ENCODE measurements at places on chromosomes 4 and X.

DNA sequence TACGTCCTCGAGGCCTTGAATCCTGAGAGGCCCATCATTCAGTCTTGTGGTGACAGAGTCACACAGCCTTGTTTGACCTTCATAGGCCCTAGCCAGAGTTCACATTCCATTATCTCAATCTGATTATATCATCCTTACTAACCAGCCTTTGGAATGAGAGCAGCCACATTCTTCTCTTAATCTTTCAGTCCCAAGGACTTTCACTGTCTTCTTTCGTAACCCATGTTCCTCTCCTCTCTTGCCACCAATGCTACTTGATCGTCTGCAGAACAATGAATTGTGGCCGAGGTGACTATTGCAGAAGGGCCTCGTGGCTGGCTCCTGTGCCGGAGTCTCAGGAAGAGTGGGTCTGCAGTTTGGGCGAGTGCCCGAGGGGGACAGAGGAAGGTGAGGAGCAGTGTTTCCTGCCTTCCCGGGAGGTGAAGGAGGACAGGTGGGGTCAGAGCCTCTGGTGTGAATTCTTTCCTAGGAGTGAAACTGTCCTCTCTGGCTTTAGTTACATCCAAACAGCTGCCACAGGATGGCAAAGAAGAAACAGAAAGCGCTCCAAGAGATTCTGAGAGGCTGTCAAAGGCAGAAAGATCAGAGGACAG lies 94.6 kb downstream of the LIMCH1 start:
- no peak for DNase-seq

DNA sequence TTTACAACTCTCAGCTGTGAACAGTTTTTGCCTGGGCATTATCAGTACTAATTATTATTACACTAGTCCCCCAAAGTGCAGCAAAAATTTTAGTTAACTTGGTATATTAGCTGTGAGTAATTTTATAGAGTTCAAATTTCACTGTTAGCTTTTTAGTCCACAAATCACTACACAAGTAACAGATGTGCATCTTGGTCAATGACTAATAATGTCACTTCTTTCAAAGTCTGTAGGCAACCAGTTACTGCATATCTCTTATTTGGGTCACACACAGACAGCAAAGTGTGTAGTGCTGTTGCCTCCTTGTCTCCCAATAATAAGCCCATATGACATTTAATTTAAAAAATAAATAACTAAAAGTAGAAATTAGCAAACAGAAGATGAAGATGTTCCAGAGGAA lies 159.9 kb downstream of the SCFD2 start:
- DNase-seq: no peak

- DNase-seq: peak; percentile 61
These were observed 32.7 kb downstream of the TBC1D14 start for GRCh38 chr4:6942238-6942800.

DNA sequence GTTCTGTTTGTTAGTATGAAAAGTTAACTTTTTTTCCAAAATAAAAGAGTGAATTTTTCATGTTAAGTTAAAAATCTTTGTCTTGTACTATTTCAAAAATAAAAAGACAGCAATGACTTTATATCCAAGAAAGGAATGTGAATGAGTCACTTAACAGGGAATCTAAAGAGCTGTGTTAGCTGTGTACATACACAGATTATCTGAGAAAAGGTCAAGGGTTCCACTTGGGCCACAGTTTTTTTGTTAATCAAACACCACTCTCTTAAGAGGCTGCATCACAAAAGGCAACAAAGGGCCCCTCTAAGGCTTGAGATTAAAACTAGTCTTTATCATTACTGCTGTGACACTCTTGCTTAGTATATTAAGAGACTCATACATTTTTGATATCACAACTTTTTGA lies 82.1 kb downstream of the FIP1L1 start:
- DNase-seq: no peak

GRCh38 chrX:105263171-105263570 lies 42.7 kb upstream of the TEX13A start:
- no peak for DNase-seq

DNA sequence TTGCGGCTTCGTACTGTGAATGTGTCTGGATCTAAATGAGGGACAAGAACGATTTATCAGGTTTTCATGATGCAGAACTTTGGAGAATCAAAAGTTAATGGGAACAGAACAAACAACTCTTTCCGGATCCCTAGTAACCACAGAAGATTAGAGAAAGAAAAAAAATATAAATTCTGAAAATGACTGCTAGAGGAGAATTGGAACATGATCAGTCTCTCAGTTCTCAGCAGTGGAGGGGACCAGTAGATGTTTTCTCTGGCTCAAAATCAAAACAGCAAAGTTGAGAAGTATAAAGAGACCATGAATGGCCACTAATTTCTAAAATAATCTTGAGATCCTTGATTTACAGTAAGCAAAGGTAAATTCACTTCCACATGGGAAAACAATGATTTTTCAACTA lies 38.1 kb upstream of the GK2 start:
- DNase-seq: no peak

DNA sequence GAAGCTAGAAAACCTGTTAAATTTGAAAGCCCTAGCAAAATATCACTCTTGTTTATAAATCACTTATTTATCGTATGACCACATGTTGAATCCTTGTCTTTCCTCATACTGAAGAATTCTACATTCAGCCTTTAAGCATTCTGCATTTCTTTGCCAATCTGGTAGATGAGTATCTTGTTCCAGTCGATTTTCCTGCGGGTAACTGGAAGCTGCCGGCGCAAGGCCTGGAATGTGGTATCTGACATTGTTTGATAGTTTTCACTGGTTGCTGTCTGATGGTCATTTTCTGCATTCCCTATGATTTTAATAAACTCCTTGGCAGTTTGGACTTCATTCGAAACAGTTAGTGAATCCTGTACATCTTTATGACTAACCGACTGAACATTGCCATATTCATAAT lies 13.7 kb upstream of the PHKA1 start:
- DNase-seq: no peak

DNA sequence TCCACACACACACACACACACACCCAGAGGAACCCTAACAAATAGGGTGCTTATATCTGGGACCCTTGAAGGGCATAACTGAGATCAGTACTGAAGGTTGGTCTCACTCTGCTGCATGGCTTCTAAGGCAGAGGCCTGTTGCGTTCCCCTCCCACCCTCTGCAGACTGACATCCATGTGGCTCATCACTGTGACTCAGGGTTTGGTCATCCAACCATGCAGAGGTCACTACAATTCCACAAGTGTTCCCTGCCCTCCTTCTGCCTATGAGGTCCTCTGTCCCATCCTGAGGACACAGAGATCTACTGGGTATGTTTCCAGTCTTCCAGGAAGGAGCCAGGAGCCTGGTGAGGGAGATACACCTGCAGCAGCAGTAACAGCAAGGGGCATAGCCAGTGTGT lies 55.8 kb downstream of the XAGE2 start:
- DNase-seq: no peak

- no peak for DNase-seq
These were observed 52.1 kb upstream of the CAPN6 start for GRCh38 chrX:111322231-111322855.

GRCh38 chr4:103429283-103429682 lies 231.1 kb upstream of the CENPE start:
- DNase-seq: no peak

DNA sequence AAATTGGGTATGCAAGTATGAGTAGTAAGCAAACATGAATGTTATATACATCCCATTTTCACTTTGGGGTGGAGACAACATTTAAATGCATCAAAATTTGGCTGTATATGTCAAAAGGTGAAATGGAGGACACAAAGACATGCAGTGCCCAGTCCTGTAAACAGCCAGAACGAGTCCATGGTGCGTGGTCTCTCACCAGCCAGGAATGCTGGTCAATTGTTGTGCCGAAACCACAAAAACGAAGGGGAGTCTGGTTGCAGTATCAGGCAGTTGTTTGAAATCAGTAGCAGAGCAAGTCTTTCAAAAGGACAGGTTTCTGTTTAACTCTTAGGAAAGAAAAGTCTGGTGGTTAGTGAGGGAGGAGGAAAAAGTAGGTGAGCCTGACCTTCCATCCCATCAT lies 22.3 kb upstream of the RNF150 start:
- no peak for DNase-seq

GRCh38 chr4:33057736-33058135 lies 2337.6 kb downstream of the PCDH7 start:
- DNase-seq: no peak

- DNase-seq: no peak
These were observed 211.3 kb downstream of the ARHGAP10 start for GRCh38 chr4:147943159-147943638.

GRCh38 chrX:121013897-121014455 lies 28.4 kb upstream of the CT47A1 start:
- no peak for DNase-seq

GRCh38 chr4:98605216-98605615 lies 53.2 kb downstream of the TSPAN5 start:
- no peak for DNase-seq

DNA sequence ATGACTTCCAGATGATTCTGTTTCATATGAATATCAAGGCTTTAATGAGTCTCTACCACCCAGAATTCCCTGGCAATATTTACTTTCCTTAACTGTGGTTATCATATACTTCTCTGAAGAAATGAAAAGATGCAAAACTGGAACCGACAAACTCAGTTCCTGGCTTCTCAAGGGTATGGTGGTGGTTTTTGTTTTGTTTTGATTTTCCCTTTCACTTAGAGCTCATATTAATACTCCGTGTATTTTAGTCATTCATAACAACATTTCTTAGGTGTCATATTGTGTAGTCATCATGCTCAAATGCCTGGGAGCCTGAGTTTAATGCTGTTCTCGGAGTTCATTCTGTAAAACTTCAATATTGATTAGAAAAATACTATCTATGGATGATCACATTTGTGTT lies 665 bp downstream of the TRPC5OS start:
- no peak for DNase-seq

DNA sequence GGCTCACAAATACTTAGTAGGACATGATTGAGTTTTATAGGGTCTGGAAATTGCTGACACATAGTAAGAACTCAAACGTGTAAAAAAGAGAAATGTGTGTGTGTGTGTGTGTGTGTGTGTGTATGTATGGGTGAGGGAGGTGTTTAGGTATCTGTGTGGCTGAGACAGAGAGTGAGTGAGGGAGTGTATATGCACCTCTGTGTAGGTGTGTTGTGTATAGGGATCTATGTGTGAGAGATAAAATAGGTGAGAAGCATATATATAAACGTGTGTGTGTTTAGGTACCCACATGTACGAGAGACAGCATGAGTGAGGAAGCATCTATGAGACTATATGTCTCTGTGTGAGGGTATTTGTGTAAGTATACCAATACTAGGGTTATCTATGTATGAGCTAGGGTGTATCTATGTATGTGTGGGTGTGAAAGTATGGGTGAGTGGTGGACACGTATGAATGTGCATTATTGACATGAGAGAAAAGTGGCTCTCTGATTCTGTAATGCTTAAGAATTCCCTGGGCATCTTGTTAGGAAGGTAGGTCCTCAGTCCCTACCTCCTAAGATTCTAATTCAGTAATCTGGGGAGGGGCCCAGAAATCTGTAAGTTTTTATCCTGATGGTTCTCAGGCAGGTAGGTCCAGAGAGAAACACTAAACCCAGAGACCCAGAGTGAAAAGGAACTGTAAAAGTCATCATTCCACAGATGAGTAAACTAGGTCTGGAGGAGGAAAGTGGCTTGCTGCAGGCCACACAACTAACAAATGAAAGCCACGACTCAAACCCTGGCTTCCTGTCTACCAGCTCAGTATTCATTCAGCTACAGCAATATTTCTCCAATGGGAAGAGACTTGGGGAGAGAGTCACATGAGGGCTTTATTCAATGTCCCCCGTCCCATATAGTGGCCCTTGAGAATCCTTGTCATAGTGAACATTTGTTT lies 237.0 kb downstream of the IDS start:
- DNase-seq: no peak

GRCh38 chr4:7698584-7698983 lies 241.1 kb downstream of the AFAP1 start:
- DNase-seq: no peak

DNA sequence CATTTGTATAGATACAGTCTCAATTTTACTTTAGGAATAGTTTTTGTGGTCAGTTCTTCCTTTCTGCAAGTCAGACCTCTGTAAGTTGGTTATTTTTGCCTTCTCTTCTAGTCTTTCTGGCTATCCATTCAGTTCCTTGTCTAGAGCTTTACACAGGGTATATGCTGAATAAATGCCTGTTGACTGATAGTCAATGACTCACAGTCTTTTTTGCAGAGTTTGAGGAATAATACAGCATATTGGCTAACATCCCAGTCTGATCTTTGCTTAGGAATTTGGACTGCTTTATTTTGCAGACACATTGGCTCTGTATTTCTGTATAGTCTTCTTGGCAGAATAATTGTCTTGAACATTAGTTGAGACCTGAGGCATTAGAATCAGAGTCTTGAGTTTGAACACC lies 132.4 kb downstream of the MAGEC1 start:
- no peak for DNase-seq

DNA sequence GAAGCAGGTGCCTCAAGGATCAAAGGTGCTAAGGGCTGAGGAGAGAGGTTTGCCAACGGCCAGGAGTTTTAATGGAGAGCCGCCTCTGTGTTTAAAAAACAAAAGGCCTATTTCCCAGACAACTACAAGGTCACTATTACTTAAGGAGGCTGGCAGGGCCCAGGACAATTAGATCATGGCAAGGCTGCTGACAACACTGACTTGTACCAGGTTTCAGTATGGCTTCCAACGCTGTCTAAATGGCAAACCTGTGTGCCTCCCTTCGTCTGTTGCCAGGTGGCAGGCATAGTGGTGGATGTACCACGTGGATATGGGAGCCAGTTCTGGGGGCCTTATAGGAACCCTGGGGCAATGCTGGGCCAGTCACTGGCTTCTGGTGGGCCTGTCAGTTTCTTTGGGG lies 41.0 kb downstream of the NSG1 start:
- no peak for DNase-seq

DNA sequence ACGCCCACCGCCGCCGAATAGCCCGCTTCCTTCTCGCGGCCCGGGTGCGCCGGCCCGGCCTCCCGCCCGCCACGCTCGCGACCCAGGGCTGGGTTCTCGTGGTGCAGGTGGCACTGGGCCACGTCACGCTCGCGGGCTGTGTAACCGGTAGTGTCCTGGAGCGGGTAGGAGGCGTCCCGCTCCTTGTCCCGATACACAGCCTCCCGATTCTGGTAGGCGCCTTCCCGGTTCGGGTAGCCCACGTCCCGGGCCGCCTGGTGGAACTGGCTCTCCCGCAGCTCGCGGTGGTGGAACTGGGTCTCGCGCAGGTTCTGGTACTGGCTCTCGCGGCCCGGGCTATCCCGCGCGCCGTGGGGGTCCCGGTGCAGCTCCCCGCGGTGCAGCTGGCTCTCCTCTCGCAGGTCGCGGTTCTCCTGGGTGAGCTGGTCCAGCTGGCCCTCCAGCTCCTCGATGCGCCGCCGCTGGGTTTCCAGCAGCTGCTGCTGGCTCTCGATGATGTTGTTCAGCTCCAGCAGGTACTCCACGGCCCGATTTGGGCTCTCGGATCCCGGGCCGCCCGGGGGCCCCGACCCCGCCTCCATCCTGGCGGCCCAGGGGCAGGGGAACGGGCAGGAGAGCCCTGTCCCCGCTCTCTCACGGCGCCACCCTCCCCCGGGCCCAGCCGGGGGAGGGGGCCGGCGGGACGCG lies 39.3 kb upstream of the IQSEC2 start:
- no peak for DNase-seq
